ENCODE measurements at places on chromosomes 4 and X.

DNA sequence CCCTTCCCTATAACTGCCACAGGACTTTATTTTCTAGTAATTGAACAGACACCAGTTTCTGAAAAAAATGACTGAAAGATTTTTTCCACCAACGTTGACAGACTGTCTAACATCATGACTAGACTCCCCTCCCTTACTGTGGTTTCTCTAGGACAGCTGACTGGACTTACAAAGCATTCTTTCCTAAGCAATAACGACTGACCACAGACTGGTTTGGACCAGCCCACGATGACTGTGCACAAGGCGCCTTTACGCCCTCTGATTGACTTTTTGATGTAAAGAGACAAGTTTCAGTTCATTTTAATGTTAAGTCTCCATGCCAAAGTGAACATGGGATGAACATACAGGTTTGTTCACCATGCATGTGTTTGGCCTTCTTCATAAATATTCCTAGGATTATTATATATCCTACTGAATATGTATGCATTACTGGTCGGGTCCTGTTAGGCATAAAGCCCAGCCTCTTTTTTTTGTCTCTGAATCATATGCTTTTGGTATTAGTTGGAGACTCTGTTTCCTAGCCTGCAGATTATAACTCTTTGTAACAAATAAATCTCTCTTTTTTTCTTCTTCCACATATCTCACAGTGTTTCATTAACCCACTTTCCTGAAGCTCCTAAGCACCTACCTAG, 50.5 kb upstream of the UGT2B4 start:
- DNase-seq = no peak

DNA sequence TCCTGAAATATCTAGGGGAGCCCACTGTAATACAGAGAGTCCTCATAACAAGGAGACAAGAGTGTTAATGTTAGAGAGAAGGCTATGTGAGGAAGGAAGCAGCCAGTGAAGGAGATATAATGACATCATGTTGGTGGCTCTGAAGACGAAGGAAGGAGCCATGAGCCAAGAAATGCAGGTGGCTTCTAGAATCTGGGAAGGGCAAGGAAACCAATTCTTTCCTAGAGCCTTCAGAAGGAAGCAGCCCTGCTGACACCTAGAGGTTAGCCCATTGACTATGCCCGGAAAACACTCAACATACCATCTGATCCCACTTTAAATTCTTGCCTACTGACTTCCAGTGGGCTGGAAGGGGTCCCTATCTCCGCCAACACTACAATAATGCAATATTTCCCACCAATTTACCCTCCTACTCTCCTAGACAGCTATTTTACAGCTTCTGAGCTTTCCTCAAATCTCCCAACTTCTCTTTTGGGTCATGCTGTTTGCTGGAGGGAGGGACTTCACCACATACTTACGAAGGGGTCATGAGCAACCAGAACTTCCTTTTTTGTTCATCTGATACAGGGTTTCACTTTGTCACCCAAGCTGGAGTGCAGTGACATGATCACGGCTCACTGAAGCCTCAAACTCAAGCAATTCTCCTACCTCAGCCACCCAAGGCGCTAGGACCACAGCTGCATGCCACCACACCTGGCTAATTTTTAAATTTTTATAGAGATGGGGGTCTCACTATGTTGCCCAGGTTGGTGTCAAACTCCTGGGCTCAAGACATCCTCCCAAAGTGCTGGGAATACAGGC, 25.2 kb upstream of the G3BP2 start:
- DNase-seq = no peak

DNA sequence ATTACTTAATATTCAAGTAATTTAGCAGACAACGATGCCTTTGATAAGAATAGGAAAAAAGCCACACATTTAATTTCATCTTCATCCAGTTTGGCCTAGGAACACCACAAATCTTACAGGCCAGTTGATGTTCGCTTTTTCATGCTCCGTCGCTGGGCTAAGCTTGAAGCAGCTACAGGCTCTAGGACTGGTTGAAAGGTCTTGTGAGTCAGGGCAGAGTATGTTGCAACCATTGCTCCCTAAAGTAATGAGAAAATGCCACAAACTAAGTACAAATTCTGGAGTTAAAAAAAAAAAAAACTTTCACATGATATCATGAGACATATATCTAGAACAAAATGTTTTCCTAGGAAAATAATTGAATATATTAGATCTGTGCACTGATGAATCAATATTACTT, 123.8 kb downstream of the RPS6KA6 start:
- no peak for DNase-seq

- no peak for DNase-seq
These were observed 89.0 kb downstream of the GEMIN8 start for GRCh38 chrX:13940671-13941070.

- DNase-seq = no peak
These were observed 107.6 kb downstream of the ATXN3L start for GRCh38 chrX:13212191-13212651.

DNA sequence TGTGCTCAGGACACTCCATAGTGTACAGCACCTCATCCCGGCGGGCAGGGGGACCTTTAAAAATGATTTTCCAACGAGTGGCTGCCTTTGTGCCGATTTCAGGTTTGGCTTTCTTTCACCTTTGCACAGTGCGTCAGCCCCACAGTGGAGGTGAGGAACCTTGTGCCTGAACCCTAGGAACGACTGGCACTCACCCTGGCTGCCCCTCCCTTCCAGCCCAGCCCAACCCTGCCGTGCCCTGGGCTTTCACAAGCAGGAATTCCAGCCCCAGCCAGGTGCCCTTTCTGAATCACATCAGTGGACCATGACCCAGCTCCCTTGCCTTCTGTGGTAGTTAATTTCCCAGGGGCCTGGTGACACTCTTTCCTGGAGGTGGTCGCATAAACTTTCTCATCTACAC, 1.3 kb downstream of the TMEM164 start:
- DNase-seq = no peak

DNA sequence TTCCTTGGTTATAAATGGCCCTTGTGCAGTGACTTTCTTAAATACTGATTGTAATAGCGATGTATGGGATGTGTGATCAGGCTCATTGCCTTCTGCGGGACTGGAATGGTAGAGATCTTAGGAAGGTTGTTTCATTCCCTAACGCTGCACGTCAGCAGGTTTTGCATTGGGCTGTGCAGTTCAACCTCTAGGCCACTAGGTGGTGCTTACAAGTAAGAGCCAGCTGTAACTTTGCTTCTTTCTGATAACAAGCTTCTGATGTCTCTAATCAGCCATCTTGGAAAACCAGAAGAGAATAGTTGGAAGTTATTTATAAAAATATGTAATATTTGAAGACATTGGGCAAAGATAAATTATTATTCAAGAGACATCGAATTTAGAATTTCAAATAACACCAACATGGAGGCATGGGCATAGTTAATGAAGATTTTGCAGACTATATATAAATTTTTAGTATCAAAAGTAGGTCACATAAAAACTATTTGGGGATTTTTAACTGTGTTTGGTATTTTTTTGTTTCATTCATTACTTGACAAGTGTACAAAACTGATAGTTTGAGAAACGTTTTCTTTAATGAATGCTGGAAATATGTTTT, 339.7 kb upstream of the PCDH7 start:
- DNase-seq = no peak

DNA sequence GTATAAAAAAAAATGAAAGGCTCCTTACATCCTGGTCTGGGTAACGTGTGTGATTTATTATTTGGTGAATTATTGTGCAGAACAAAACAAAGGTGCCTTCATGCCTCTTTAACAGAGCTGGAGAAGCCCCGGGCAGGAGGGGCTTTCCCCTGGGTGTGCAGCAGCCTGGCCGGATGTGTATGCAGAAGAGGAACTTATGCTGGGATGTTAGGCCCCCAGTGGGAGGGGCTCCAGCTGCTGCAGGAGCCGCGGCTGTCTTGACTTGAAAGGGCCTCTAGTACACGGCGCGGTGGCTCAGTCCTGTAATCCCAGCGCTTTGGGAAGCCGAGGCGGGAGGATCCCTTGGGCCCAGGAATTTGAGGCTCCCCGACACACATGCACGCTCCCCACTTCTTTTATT, 16.0 kb downstream of the CCNQ start:
- no peak for DNase-seq

- no peak for DNase-seq
These were observed 364.2 kb downstream of the SLITRK2 start for GRCh38 chrX:146181858-146182257.

GRCh38 chr4:25088093-25088952, 57.6 kb upstream of the LGI2 start:
- no peak for DNase-seq

DNA sequence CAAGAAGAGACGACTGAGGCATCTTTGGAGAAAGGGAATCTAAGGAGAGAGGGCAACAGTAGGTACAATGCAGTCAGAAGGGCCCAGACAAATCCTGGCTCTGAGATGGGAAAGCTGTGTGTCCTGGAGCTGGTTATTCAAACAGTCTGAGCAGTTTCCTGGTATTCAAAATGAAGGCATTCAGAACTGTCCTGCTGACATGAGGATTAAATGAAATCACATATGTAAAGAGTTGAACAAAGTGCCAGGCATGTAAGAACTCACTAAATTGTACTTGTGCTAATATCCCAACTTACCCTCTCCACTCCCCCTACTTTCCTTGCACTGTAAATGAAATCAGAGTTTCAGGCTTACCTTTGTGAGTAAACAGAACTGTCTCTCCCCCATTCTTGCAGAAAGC, 60.9 kb upstream of the LDB2 start:
- DNase-seq = no peak

DNA sequence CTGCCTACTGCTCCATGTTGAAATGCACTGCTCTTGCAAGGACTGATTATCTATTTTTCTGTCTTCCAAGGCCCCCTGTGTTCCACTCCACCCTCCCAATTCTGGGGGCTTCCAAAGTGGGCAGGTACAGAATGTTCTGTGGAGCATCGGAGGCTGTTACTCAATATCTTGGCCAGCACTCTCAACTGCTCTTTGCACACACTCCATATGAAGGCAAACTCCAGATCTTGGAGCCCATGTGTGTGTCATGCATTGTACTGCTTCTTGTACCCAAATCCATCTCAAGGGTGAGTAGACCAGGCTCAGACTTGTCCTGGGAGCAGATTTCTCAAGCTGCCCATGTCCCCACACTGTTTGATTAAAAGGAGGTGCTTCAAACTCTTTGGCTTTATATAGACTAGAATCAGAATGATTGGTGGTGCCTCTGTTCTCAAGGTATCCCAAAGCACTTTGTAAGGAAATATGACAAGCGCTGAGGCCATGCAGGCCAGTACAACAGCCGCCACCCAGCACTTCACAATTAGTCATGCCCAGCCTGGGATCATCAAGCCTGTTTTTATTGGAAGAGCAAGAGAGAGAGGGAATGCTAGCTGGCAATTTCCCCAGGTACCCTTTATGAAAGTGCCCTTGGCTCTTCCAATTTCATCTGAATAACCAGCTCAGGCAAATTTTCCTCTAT, 44.3 kb downstream of the AR start:
- DNase-seq = no peak

- DNase-seq = no peak
These were observed 94.4 kb downstream of the ABCB7 start for GRCh38 chrX:75061701-75062100.

- DNase-seq = no peak
These were observed 300.9 kb downstream of the FAM47A start for GRCh38 chrX:33831211-33831610.

DNA sequence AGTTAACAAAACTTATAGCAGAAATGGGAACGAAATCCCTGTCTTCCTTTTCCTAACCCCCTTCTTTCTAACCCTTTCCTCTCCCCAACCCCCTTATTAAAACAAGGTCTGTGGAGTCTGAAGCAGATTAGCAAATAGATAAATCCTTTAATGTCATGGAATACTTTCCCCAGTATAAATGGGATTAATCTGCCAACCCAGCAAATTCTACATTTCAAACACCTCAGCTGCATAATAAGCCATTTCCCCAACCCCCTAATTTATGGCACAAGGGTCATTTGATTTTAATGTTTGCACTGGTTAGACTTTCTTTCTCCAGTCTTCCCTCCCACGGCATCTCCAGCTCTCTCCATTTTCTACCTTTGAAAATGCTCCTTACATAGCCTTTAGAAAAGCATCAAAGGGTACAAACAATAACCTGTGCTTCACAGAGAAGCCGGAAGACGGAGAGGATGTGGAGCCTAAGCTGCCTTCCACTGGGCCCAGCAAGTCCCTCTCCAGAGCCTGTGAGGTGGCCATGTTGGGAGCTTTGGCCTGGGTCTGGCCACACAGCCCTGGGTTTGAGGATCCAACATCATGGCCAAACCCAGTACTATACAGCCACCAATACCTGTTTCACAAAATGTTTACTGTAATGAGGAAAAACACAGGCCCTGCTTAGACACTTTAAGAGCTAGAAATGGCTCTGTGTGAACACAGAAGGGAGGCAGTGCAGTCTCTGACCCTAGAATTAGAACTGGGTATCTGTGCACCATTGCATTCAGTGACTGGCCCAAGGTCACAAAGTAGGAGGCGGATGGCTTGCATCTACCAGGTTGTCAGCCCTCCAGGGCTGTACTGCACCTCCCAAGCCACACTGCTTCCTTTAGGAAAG, 56.9 kb upstream of the SPRY1 start:
- DNase-seq = no peak

DNA sequence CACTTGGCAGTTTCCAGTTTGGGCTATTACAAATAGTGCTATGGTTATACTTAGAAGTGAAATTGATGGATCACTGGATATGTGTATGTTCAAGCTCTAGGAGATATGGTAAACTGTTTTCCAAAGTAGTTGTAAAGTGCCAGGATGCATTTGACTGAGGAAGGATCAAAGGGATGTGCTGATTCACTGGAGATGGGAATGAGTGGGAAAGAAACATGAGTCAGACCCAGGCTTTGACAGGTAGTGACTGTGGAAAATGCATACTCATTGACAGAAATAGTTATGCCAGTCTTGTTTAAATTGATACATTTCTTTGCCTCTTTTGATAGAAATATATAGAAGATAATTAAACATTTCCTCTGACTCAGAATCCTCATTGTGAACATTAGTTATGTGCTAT, 77.9 kb downstream of the CEP135 start:
- DNase-seq = no peak

- no peak for DNase-seq
These were observed 78.6 kb downstream of the CEP44 start for GRCh38 chr4:174362340-174362739.

- no peak for DNase-seq
These were observed 1.0 kb upstream of the PDGFRA start for GRCh38 chr4:54228056-54228527.

DNA sequence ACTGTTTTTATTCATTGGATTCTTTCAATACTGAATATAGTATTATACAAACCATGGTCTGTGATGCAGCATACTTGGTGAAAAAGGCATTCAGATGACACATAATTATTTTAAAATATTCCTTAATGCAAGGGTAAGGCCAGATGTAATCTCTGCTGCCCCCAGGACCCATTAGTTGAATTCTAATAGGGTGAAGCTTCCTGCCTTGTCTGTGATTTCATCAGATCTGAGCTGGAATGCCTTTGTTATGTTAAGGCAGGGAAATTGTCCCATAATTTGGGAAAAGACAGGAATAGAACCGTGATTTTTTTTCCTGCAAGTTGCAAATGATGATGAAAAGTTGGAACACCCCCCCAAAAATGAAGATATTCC, 26.1 kb downstream of the ZRSR2 start:
- DNase-seq = no peak

Measured in hypothalamus (tissue), 51 donors.